Hair follicular keratinocyte (primary cell): ENCODE measurements at places on chromosomes 6 and 20. TPM values are rescaled to one million over a fixed set of nuclear protein-coding genes. Genes with fewer than 3 reads are reported as not detected.

Gene GABBR1
- 3.1 and 7.7 TPM in 2 replicates for total RNA-seq

Gene BPIFB4
- total RNA-seq = not detected in 2 replicates

Gene PPP1R16B
- not detected in 2 replicates for total RNA-seq

Gene EBF4
- 0.15 and 0.39 TPM in 2 replicates for total RNA-seq

Gene GTSF1L
- not detected in 2 replicates for total RNA-seq

Gene MEP1A
- total RNA-seq = 0.11 TPM in 1 of 2 replicates, not detected in the other

Gene RSPO3
- not detected in 2 replicates for total RNA-seq

Gene GABRR1
- total RNA-seq = not detected in 2 replicates

Gene AK9
- total RNA-seq = 0.19 and 0.62 TPM in 2 replicates

Gene HCK
- total RNA-seq = not detected in 2 replicates

Gene OR12D3
- not detected in 2 replicates for total RNA-seq

Gene HLA-DOB
- total RNA-seq = 1.7 and 6.3 TPM in 2 replicates

Gene TRIM10
- not detected in 2 replicates for total RNA-seq

Gene PAK5
- not detected in 2 replicates for total RNA-seq

Gene SFTA2
- not detected in 2 replicates for total RNA-seq

Gene INSM1
- not detected in 2 replicates for total RNA-seq

Gene GPX5
- total RNA-seq = not detected in 2 replicates

Gene IL17A
- not detected in 2 replicates for total RNA-seq
